ENCODE measurements at places on chromosomes 16 and 17.

- no peak for DNase-seq
Measured at GRCh38 chr17:62601471-62601870, 26.0 kb upstream of the MRC2 start.

DNA sequence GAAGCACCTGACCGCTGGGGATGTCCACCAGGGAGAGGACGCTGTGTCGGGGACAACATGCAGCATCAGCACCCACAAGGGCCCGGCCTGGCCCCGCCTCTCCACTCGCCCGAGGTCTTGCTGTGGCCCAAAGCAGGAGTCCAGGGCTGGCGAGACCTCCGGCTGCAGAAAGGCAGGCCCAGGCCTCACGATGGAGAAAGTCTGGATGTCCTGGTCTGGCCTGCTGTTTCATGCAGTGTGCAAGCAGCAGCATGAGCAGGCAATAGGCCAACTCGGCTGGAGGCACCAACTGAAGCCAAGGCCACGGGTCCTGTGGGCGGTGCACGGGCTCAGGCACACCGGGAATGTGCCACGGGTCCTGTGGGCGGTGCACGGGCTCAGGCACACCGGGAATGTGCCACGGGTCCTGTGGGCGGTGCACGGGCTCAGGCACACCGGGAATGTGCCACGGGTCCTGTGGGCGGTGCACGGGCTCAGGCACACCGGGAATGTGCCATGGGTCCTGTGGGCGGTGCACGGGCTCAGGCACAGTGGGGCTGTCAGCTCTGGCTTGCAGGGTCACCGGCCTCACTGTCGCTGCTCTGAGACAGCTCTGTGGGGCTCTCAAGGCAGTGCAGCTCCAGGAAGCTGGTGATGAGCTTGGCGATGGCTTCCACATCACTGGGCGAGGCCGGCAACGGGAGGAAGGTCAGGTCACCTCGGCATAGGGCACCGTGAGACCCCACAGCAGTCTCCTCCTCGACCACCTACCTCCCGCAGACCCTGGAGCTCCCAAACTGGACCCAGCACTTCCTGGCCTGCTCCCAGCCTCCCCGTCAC lies 6.9 kb downstream of the CYBC1 start:
- no peak for DNase-seq

DNA sequence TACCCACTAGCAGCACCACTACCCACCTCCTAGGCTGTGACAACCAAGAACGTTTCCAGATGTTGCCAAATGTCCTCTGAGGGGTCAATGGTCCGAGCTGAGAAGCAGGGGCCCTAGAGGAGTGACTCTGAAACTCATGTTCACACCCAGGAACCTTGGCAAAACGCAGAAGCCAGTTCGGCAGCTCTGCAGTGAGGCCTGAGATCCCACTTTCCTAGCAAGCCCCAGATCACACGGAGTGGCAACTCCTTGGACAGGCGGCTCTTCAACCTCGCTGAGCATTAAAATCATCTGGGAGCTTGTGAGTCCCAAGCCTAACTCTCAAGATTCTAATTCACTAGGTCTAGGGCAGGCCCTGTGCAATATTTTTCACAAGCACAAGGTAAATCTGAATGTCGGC lies 17.3 kb downstream of the ELAC2 start:
- DNase-seq, result no peak

DNA sequence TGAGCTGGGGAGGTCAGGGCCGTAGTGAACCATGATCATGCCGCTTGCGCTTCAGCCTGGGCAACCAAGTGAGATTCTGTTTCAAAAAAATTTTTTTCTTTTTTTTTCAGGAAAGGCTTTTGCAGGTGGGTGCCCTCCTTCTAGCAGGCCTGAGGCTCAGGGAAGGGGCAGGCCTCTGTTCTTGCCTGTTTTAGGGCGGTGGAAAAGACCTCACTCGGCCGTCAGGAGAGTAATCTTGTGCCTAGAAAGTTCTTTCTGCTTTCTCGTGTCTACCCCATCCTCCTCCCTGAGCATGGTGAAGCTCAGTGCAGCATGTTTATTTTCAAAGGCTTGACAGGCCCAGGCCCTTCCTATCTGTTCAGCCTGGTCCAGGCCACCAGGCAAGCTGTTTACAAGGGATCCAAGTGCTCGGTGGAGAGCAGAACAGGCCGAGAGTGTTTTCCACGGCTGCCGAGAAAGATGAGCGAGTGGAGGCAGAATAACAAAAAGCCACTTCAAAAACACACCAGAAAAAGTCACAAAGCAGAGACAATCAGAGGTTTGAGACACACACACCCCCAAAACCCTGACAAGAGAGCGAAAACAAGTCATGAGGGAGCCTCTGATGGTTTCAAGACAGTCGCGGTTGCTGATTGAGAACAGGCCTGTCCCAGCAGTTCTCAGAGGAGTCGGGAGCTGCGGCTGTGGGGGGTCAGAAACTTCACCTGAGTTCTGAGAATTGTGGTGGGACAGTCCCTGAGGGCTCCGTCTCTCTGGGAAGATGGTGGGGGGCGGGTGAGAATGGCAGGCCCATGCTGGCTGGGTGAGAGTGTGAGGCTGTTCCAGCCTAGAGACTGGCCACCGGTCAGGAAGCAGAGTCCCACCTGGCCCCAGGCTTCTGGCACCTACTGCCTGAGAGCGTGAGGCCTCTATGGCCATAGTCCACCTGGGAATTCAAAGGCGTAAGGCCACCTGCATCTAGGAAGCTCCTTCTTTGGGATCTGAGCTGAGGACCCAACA lies 37.5 kb upstream of the CCR7 start:
- DNase-seq, result peak; percentile 82

DNA sequence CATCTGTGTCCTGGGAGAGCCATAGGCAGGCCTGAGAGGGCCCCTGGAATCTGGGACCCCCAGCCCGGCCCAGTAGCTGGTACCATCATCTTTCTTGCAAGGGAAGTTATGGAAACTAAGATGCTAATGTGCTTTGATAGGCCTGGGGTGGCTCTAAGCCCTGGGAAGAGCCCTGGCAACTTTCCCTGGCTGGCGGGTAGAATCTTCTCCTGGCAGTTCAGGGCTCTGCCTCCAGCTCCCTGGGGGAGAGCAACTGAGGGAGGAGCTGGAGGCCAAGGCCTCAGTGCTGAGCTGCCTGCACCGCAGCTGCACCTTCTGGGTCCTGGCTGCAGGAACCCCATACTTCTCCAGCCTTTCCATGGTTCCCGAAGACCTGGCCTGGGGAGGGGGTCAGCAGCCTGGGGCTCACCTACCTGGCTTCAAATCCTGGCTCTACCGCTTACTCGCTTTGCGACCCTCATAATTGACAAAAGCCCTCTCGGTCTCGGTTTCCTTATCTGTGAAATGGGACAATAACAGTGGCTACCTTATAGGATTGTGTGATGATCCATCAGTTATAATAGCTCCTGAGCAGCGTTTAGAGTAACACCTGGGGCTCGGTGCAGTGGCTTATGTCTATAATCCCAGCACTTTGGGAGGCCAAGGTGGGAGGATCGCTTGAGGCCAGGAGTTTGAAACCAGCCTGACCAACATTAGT lies 333.7 kb downstream of the SEC14L1 start:
- no peak for DNase-seq

GRCh38 chr17:65022751-65023700 lies 33.5 kb downstream of the GNA13 start:
- DNase-seq, result no peak

GRCh38 chr17:59513934-59514841 lies 51.2 kb upstream of the DHX40 start:
- no peak for DNase-seq

DNA sequence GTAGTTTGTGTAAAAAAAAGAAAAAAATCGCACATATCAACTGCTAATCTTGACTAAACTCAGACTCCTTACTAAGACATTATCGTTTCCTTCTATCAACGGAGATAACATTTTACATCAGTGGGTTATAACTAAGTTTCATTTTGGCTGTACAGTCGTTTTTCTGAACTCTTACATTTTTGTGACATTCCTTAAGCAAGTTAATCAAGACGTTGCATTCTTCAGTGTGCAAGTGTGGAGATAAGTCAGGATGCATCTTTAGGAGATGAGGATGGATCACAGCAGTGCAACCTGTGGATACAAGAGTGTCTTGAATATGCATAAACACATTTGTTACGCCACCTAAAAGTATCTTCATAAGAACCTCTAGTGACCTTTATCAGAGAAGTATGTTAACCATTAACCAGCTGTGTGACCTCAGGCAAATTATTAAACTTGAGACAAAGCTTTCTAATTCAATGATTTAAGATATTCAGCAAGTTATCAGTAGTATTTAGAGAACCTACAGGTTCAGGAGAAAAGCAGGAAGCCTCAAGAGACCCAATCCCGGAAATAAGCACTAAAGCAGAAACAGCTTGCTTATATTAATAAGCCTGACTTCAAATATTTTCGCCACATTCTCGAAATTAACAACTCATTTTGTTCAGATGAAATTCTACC lies 9.4 kb downstream of the CMC2 start:
- no peak for DNase-seq

DNA sequence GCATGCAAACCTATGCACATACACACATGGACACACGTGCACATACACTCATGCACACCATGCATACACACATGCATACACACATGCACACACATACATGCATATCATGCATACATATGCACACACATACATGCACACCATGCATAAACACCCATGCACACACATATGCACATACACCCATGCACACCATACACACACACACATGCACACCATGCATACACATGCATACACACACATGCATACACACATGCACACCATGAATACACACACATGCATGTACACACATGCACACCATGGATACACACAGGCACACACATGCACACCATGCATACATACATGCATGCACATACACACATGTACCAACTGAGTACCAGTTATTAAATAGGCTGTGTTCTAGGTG lies 543.3 kb upstream of the EEF2KMT start:
- no peak for DNase-seq

GRCh38 chr17:16948587-16949376 lies 23.1 kb downstream of the TNFRSF13B start:
- no peak for DNase-seq

DNA sequence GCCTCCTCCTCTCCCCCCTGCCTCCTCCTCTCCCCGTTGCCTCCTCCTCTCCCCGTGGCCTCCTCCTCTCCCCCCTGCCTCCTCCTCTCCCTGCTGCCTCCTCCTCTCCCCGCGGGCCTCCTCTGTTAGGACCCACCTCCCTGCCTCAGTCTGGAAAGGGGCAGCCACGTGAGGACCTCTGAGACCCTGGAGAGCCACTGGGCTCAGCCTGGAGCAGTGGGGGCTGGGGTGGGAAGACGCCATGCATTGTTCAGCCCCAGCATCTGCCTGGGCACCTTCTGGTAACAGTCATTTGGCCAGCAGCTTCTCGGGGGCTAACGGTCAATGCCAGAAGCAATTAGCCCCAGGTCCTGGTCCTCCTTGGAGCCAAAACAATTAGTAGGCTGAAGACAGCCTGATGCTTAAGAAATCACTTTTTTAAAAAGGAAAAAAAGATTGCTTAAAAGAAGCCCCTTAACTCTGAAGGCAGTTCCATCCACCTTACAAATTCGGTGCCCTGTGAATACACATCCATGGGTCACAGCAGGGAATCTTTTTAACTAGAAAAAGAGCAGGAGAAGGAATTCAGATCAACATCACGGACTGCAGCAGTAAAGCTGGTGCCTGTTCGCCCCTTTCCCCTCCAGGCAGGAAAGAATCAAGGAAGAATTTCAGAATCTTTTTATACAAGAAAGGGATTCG lies 29.8 kb downstream of the NXN start:
- DNase-seq, result no peak

DNA sequence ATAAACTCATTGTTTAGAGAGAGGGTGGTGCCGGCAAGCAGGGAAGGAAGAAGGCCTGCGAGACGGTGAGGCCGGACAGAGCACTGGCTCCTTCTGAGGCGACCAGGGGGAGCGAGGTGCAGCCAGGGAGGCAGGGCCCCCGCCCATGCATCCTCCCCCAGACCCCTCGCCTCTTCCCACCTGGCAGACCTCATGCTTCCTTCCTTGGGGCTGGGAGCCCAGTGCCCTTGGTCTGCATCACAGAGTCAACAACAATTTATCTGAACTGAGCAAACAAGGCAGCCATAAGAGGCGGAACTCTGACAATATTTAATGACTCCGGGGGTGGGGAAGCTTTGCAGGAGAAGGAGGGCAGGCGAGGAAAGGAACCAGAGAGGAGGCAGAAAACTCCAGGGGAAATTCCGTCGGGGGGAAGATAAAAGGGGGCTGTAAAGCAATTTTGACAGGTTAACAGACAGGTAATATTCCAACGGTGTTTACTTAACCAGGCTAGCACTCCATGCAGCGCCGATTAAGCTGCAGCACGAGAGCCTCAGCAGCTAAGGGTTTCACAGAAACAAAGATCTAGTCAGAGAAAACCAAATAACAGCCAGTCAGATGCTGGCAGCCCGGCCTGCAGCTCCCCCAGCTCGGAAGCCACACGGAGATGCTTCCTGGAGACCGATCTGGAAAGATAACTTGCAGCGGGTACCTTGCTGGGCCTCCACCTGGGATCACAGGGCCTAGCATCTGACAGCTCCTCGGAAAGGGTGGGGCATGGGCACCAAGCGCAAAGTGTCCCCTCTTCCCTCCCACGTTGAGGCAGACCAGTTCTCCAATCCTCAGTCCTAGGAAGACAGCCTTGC lies 398.2 kb downstream of the SOX9 start:
- DNase-seq, result no peak

DNA sequence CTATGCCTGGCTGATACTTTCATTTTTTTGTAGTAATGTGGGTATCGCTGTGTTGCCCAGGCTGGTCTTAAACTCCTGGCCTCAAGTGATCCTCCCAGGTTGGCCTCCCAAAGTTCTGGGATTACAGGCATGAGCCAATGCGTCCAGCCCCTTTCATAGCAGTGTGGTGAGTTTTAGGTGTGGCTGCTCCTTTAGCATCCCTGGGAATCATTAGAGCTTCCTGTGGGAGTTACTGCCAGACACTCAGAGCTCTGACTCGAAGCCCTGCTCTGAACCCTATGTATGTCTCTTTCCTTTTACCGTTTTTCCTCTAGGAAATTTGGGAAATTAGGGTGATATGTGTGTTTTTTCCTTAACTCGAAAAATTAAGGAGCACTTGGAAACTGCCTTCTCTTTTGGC lies 44.5 kb downstream of the NDE1 start:
- no peak for DNase-seq

DNA sequence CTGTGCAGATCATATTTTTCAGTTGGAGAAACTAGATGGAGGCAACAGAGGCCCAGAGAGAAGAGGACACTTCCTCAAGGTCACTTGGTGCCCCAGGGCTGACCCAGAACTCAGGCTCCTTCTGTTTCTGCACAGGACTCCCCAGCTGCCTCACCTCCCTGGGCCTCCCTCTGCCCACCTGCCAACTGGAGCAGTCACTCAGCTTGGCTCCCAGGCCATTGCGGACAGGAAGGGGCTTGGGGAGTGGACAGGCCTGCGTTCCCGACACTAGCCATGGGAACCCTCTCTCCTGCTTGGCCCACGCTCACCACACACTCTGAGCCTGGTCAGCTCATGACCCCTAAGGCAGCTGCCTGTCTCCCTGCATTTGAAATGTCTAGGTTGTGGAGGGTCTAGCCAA lies 78.1 kb upstream of the BRD7 start:
- no peak for DNase-seq

- no peak for DNase-seq
Measured at GRCh38 chr17:71613996-71614395, 506.8 kb upstream of the SOX9 start.

- no peak for DNase-seq
Measured at GRCh38 chr16:83933885-83934683, 19.0 kb upstream of the OSGIN1 start.

All from T-helper 2 cell treated with Interferon-gamma antibody and Interleukin-4, amounts not matched to agents 5 μg/mL and 100 μg/mL, for 36 hours (primary cell).